ENCODE measurements at places on chromosomes 1 and 21.
A peak's percentile ranks its signal among the peaks of the same experiment; 100 is the strongest.

DNA sequence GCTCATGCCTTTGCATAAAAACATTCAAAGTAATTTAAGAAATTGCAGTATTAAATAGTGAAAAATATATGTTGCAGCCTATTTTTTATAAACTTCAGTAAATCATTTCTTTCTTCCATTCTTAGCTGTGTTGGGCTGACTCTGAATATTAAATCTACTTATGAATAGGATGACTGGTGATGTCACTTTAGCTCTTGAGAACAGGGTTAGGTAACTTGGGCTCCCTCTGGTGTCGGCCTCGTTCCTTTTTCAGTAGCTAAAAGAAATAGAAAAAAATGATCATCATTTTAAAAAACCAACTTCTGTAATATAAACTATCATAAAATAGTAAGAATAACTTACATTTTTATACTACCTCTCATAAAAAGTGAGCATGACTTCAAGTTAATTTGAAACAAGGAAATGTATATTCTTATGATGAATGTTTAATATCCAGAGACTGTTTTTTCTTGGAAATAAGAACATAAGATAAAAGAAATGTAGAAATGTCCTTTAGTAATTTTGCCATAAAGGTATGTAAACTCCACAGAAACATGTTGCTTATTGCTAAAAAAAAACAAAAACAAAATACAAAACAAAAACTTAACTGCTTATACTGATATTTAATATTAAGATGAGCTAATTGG is 26.8 kb upstream of the NCAM2 start:
- peak; percentile 26 for DNase-seq

- no peak for DNase-seq
Observed at GRCh38 chr1:66330722-66331141, 203.2 kb upstream of the SGIP1 start.

DNA sequence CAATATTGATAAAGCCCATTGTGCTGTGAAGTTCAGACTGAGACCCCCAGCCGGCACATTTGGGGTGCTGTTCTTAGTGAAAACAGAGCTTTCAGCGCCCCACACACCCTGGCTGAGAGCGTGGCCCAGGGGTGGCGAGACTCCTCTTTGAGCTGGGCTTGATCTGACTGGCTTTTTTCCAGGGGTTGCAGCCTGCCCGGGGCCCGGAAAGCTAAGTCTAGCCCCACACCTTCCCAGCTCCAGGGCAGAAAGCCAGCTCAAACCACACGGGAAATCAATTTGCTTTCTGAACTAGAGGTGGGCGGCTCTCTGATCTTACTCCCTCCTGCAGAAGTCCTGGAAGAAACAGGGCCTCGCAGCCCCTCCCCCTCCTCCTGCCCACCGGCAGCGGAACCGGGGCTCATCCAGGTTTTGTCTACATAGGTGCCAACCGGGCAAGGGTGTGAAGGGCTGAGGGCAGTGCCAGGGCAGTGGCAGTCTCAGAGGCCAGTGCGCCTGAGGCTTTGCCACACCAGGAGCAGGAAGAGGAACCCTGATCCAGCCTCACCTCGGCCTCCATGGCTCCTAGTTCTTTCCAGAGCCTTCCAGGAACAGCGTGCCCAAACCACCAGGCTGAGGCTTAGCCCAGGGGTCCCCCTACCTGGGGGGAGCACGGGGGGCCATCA is 155.3 kb downstream of the NPHP4 start:
- DNase-seq, result no peak

- DNase-seq, result no peak
Observed at GRCh38 chr1:106621853-106622252, 434.6 kb upstream of the PRMT6 start.

DNA sequence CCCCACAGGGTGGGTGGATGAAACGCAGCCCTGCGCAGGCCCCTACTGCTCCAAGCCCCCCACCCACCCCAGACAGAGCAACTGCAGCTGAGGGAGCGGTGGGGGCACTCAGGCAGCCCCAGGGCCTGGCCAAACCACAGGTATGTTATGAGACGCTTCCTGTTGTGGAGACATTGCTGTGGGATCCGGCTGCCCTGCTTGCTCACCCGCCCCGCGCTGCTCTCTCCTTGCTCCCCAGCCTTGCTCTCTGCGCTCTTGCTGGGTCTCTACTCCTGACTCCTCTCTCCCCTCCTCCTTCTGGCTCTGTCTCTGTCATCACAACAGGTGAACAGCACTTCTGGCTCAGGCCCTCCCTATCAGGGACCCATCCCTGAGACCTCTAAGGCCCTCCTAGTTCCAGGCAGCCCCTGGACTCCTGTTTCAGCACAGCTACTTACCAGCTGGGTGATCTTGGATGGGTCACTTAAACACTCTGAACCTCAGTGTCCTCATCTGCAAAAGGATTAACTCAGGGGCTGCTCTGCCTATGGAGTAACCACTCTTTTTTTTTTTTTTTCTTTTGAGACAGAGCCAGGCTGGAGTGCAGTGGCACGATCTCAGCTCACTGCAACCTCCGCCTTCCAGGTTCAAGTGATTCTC is 15.9 kb downstream of the COL8A2 start:
- no peak for DNase-seq

DNA sequence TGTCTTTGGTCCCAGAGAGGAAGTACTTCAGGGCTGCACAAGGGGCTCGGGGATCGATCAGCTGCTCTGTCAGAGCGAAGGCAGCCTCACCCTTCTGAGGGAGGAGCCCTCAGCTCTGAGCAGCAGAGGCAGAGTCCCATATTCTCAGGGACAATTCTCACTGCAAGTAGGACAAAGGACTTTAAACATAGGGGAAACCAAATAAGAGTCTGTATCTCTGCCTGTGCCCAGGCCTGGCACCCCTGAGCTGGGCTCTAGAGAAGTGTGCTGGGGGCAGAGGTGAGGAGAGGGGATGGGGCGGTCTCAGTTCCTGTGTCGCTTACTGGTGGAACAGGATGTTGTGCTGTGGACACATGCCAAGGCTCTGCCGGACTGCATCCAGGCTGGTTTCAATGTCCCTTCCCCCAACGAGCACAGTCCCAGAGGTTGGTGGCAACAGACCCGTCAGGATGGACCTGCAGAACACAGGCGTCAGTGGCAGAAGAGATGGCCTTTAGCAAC is 76.6 kb downstream of the ABCA4 start:
- DNase-seq, result no peak

DNA sequence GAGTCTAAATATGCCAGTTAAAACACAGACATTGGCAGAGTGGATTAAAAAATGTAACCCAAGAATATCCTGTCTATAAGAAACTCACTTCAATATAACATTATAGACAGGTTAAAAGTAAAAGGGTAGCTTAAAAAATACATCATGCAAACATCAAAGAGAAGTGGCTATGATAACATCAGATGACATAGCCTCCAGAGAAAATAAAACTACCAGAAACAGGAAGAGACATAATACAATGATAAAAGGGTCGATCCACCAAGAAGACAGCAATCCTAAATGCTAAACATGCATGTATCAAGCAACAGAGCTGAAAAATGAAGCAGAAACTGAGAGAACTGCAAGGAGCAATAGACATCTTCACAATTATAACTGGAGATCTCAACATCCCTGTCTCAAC is 190.2 kb upstream of the NR5A2 start:
- no peak for DNase-seq

- DNase-seq, result peak; percentile 77
Observed at GRCh38 chr1:192559115-192560006, 16.2 kb upstream of the RGS1 start.

DNA sequence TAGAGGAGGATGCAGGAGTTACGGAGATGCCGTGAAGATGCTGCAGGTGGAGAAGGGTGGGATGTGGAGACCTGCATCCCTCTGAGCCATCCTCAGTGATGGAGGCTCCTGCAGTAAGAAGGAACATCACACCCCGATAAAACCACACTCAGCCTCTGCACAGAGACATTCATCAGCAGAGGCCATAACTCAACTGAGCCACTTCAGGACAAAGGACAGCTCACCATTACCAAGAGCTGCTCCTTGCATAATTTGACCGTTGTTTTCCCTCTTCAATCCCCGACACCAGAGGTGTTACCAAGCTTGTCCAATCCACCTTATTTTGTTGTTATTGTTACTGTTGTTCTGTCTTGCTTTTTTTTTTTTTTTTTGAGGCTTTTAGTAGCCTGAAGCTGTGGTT is 543.9 kb downstream of the AJAP1 start:
- DNase-seq, result no peak

DNA sequence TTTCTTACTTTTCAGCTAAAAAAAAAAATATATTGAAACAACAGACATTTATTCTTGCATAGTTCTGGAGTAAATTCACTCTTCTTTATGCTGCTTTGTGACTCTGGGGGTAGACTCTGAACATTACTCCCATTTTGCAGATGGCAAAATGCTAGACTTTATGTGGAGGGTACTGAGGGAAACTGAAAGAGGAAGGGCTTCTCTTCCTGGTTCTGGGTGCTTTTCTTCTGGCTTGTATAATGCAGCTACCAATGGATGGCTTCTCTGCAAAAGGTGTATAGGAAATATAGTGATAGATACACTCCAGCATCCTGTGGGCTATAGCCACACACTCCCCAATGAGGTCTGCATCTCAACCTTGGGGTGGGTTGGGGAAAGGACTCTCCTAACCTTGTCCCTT is 19.7 kb upstream of the ZBTB40 start:
- no peak for DNase-seq

- no peak for DNase-seq
Observed at GRCh38 chr1:94183197-94183815, 54.1 kb downstream of the ARHGAP29 start.
